ENCODE measurements at places on chromosomes 1 and 21.

DNA sequence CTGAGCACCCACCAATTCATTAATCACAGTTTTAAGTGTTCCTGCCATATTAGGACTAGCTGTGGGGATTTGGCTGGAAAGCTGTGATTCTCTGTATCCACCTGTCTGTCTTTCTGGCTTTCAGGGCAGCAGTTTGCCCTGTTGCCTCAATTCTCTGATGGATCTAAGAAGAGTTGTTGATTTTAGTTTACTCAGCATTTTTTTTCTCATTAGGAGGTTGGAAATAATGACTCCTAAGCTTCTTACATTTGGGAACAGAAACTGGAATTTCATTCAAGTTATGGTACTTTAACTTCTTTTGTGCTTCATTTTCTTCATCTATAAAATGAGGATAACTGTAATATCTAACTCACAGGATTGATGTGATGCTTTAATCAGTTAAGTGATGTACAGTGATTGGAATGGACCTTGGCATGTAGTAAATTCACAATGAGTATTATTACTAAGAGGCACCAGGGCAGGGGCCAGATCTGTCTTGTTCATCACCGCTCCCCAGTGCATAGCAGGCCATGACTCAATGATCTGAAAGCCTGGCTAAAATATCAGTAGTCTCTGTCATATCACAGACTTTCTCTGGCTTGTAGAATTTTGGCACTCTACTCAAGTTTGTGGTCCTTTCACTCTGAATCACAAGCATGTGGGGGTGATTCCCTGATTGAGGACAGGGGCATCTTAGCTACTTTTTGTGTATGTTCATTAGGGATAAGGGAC, 51.4 kb upstream of the GREM2 start:
- DNase-seq = no peak
- no peaks in the 10 kb centered on the region for H3K4me1 ChIP-seq
- no peaks in the 10 kb centered on the region for H3K27me3 ChIP-seq
- H3K27ac ChIP-seq = no peak overlapping the region
- no peak overlapping the region for H3K4me3 ChIP-seq

DNA sequence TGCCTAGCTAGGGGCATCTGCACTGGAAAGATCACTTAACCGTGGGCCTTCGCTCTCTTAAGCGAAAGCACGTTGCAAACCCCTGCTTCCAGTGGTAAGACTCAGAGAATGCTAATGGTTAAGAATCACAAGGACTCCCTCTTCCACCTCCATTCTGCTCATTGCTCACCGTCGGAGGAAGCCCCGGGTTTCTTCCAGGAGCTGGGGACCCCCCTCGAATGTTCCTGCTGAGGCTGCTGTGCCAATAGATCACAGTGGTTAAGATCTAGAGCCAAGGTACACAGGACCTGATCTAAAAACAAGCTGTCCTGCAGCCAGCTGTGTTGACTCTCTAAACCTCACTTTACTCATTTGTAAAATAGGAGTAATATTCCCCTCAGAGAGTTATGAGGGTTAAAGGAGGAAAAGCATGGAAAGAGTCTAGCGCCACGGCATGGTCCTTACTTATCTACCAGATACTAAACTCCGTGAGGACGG, 765 bp downstream of the VAMP3 start:
- peaks cover 11% of the 10 kb centered on the region for H3K4me1 ChIP-seq
- peak overlapping the region; percentile 51 for H3K27ac ChIP-seq
- DNase-seq = no peak
- H3K27me3 ChIP-seq = no peaks in the 10 kb centered on the region

DNA sequence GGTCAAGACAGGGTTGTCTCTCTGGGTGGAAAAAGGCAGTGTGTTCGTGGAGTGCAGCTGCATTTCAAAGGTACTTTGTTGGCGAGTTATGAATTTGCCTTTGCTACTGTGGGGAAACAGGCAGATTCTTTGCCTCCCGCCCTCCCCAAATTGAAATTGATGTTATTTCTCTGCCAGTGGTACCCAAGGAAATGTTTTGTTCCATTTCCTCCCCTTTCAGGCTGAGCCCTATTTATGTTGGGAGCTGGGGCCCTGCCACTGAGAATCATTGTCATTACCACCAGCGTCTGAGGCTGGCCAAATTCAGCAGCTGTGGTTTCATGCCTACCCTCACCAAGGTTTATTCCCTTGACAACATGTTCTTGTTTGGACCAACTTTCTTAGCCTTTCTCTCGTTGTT, 48.5 kb upstream of the OLIG2 start:
- no peak overlapping the region for H3K27ac ChIP-seq
- H3K36me3 ChIP-seq = no peaks in the 10 kb centered on the region
- no peaks in the 10 kb centered on the region for H3K4me1 ChIP-seq
- H3K4me3 ChIP-seq = no peak overlapping the region

DNA sequence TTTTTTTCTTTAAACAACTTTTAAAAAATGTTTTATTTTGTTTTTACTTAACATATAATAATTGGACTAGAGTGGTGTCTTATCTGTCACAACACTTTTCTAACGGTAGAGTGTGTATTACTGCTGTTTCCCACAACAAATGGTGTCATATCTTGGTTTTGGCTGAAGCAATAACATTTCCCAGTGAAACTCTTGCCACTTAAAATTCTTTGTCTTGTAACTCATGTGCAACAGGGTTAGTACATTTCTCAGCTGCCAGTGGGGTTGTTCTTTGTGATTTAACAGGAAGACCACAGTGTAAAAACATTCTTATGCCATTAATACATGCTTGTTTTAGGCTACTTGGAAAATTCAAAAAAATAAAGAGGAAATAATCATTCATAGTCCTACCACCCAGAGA, 43.5 kb downstream of the ALPL start:
- H3K27me3 ChIP-seq = no peaks in the 10 kb centered on the region
- H3K36me3 ChIP-seq = no peaks in the 10 kb centered on the region
- DNase-seq = peak; percentile 62
- H3K4me1 ChIP-seq = peaks cover 29% of the 10 kb centered on the region

- H3K4me1 ChIP-seq = no peaks in the 10 kb centered on the region
- H3K27ac ChIP-seq = no peak overlapping the region
- no peak for DNase-seq
Observed at GRCh38 chr1:84735483-84735882, 45.2 kb upstream of the SSX2IP start.

GRCh38 chr1:184340984-184341383, 45.8 kb upstream of the C1orf21 start:
- H3K4me3 ChIP-seq = no peak overlapping the region
- H3K27me3 ChIP-seq = no peaks in the 10 kb centered on the region
- no peak for DNase-seq
- H3K36me3 ChIP-seq = no peaks in the 10 kb centered on the region
- H3K27ac ChIP-seq = no peak overlapping the region
- no peaks in the 10 kb centered on the region for H3K4me1 ChIP-seq

- no peaks in the 10 kb centered on the region for H3K4me1 ChIP-seq
- no peak overlapping the region for H3K27ac ChIP-seq
- no peak overlapping the region for H3K4me3 ChIP-seq
- H3K36me3 ChIP-seq = no peaks in the 10 kb centered on the region
- no peak for DNase-seq
- no peaks in the 10 kb centered on the region for H3K27me3 ChIP-seq
Observed at GRCh38 chr1:211876851-211877590, 46.5 kb upstream of the LPGAT1 start.

GRCh38 chr1:231058416-231059109, 18.5 kb upstream of the FAM89A start:
- no peak overlapping the region for H3K4me3 ChIP-seq
- no peaks in the 10 kb centered on the region for H3K36me3 ChIP-seq
- H3K27me3 ChIP-seq = no peaks in the 10 kb centered on the region
- no peak overlapping the region for H3K27ac ChIP-seq
- H3K4me1 ChIP-seq = peaks cover 3% of the 10 kb centered on the region
- DNase-seq = no peak

DNA sequence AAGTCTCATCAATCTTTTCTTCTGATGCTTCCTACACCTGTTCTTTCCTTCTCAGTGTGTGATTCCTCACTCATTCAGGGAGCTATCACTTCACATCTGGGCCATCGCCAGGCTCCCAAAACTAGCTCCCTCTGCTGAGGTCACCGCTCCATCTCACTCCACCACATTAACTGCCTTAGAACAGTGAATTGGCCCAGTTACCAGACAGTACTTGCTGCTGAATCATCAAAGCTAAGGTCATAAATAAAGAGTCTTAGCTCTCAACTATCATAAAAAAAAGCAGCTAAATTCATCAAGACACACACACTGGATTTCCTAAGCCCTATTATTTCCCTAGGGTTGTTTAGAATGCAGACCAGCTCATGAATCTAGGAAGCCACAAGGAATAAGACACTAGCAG, 18.8 kb upstream of the SRM start:
- no peak overlapping the region for H3K27ac ChIP-seq
- H3K36me3 ChIP-seq = peaks cover 81% of the 10 kb centered on the region
- no peaks in the 10 kb centered on the region for H3K27me3 ChIP-seq
- no peak overlapping the region for H3K4me3 ChIP-seq
- H3K4me1 ChIP-seq = no peaks in the 10 kb centered on the region

DNA sequence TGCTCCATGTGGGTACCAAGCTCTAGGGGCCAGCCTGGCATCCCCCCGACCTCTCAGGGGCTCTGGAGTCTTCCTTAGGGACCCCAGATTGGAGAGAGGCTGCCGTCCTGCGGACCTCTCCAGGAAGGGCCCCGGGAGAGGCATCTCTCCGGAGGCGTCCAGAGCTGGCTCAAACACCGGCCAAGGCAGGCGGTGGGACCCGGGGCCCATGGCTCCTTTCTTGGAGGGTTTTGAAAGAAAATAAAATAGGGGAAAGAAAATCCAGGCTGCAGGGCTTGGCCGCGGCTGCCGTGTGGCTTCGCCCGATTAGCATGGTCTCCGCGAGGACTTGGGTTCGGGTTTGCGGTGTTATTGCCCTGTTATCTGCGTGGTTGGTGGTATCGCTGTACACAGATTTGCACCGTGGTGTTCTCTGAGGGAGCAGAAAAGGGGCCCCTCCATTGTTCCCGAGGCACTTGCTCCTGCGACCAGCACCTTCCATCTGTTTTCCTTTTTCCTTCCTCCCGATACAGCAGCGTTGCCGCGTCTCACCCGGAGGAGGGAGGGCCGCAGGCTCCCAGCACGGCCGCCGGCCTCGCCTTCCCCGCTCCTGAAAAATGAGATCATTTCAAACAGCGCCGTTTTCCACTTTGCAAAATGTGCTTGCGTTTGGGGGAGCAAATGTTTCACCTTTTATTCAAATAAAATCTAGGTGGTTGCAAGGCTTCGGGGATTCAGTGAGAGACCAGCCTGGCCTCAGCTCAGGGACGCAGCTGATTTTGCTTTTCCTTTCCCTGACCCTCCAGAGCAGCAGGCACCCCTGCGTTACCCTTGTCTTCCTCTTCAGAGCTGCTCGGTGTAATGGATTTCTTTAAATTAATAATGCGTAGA, 86.3 kb downstream of the PRDM16 start:
- H3K4me3 ChIP-seq = no peak overlapping the region
- no peaks in the 10 kb centered on the region for H3K36me3 ChIP-seq
- H3K27me3 ChIP-seq = no peaks in the 10 kb centered on the region
- no peak overlapping the region for H3K27ac ChIP-seq

DNA sequence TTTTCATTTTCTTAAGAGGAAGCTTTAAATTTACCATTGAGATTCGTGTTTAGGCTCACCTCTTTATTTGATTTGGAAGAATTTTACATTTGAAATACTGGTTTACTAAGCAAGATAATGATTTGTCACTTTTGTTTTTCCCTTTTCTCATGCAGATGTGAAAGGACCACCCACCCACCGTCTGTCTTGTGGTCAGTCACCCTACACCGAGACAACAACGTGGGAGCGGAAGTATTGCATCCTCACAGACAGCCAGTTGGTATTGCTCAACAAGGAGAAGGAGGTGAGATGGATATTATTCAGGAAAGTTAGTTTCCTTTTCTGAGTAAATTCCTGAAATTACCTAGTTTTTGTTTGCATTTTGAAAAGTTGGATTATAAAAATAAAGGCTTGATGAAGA, 189.5 kb downstream of the RASAL2 start:
- DNase-seq = peak; percentile 65
- H3K27me3 ChIP-seq = no peaks in the 10 kb centered on the region
- no peaks in the 10 kb centered on the region for H3K36me3 ChIP-seq
- H3K4me3 ChIP-seq = no peak overlapping the region
- no peak overlapping the region for H3K27ac ChIP-seq

GRCh38 chr1:180221462-180221861, 8.6 kb upstream of the LHX4 start:
- H3K36me3 ChIP-seq = no peaks in the 10 kb centered on the region
- no peak overlapping the region for H3K27ac ChIP-seq
- no peak overlapping the region for H3K4me3 ChIP-seq
- DNase-seq = no peak
- no peaks in the 10 kb centered on the region for H3K27me3 ChIP-seq

GRCh38 chr1:202745323-202745888, 35.2 kb upstream of the SYT2 start:
- peaks cover 85% of the 10 kb centered on the region for H3K36me3 ChIP-seq
- H3K4me1 ChIP-seq = no peaks in the 10 kb centered on the region
- H3K27me3 ChIP-seq = no peaks in the 10 kb centered on the region

DNA sequence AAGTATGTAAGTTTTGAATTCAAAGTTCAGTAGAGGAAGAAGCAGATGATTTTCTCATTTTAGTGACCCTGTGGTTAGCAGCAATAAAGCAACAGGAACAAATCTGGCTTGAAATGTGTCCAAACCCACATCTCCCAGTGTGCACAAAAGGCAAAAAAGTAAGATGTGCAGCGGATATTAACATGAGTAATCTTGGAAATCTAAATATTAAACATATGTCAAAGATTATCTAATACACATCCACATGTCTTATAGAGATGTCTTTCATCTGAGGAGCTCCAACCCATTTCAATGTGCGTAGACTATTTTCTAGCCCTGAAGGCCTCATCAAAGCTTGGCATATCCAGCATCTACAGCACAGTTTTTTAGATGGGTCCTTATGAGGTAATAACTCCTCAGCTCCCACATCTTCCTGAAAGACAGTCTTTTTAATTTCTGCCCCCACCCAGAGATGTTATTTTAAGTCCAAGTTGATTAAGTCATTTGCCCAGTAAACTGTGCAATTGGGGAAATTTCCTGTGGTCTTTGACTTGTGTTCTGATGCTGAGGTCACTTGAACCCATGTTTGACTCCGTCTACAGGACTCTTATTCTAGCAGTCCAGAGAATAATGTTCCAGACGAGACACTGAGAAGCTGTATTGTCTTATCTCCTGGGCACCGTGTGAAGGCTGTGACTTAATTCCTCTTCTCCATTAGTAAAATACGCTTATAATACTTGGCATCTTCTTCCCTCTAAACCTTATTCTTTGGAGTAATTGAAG, 73.7 kb downstream of the LMO4 start:
- no peak for DNase-seq
- peaks cover 3% of the 10 kb centered on the region for H3K27me3 ChIP-seq
- no peak overlapping the region for H3K4me3 ChIP-seq
- H3K27ac ChIP-seq = no peak overlapping the region

All from common myeloid progenitor, CD34-positive (primary cell).